Large intestine (tissue), 12 donors: ENCODE measurements at places on chromosomes 13 and 19.
A peak's percentile ranks its signal among the peaks of the same experiment; 100 is the strongest.

DNA sequence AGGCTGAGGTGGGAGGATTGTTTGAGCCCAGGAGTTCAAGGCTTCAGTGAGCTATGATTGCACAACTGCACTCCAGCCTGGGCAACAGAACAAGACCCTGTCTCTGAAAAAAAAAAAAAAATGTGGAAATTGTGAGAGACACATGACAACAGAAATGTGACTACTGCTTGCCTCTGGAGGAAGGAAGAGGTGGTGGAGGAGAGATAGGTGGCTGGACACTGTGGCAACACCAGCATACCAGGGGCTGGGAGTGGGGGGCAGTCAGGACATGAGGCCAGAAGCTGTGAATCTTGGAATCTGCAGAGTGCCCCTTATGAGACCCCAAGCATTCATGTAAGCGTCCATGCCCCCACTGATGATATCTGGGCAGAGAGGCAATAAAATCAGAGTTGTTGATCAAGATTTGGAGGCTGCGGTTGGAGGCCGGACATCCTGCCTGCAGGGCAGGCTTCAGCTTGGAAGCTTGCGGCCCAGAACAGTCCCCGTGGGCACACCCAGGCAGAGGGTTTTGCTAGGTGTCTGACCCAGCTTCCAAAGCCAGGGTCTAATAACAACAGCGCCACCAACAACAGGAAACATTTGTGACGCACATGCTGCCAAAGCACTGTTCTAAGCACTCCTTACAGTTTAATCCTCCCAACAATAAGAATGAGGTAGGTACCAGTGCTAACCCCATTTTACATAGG is 16.9 kb downstream of the FAM187B start:
- no peak for DNase-seq

DNA sequence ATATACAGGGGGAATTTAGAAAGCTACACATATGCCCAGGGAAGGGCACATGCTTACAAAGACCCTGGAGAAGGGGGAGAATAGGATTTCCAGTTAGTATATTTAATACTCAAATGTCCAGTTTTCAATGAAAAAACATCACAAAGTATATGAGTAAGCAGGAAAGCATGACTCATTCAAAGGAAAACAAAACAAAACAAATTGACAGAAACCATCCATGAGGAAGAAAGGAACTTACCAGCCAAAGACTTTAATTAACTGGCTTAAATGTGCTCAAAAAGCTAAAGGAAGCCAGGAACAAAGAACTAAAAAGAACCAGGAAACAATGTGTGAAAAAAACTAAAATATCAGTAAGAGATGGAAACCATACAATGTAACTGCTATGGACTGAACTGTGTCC is 716.2 kb upstream of the ARGLU1 start:
- DNase-seq = no peak

- DNase-seq = no peak
These were observed 27.5 kb upstream of the SERPINE3 start for GRCh38 chr13:51311957-51312520.

GRCh38 chr13:27442071-27442647 is 8.2 kb downstream of the MTIF3 start:
- peak; percentile 69 for DNase-seq

GRCh38 chr19:48296963-48297734 is 27.3 kb downstream of the ZNF114 start:
- DNase-seq = no peak

GRCh38 chr19:13887517-13887916 is 10.6 kb downstream of the NANOS3 start:
- no peak for DNase-seq

DNA sequence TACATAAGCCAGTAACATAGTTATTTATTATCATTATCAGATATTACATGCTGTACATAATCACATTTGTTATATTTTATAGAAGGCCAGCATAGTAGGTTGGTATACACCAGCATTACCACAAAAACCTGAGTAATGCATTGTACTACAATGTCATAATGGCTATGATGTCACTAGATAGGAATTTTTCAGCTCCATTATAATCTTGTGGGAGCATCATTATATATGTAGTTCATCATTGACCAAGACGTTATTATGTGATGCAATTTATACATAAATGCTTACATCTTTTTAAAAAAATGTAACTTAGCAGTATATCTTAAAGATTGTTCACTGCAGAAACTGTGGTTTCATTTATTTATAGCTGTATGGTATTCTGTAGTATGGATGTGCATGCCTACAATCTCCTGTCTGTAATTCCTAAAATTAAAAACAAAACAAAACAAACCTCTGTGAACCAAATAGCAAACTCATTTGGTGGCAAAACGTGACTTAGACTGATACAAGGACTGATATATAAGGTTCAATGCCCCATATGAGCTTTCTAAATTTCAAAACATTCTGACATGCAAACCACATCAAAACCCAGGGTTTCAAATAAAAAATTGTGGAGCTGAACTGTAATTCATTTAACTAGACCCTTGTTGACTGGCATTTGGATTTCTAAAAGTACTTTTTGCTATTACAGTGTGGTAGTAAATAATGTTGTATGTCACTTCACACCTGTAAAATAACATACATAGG is 250.9 kb downstream of the DLEU7 start:
- no peak for DNase-seq

GRCh38 chr19:30111021-30111855 is 169.2 kb downstream of the URI1 start:
- DNase-seq = peak; percentile 41

DNA sequence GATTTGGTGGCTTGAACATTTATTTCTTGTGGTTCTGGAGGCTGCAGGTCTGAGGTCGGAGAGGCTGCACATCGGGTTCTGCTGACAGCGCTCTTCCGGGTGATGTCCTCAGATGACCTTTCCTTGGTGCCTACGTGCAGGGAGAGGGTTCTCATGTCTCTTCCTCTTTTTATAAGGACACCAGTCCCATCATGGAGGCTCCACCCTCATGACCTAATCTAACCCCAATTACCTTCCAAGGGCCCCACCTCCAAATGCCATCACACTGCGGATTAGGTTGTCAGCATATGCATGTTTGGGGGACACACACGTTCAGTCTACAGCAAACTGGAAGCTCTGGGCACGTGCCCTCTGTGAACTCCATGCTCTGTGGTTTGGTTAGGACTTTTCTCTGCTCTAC is 338.6 kb downstream of the FGF9 start:
- no peak for DNase-seq

- no peak for DNase-seq
These were observed 148.1 kb downstream of the USP12 start for GRCh38 chr13:27023385-27024073.
